ENCODE measurements at places on chromosomes 1 and 21. TPM values are rescaled to one million over a fixed set of nuclear protein-coding genes. Genes with fewer than 3 reads are reported as not detected.

Gene DRAXIN
- 0.03 TPM for total RNA-seq

Gene CTH
- 0.60 TPM for total RNA-seq

Gene TMEM39B
- total RNA-seq, result 7.1 TPM

Gene MARK1
- 17.3 TPM for total RNA-seq

Gene OR2M3
- total RNA-seq, result not detected

Gene TNFRSF14
- 15.7 TPM for total RNA-seq

Gene MEX3A
- total RNA-seq, result 0.24 TPM

Gene TEX38
- not detected for total RNA-seq

Gene CBR3
- 2.5 TPM for total RNA-seq

Gene OLFML3
- 13.8 TPM for total RNA-seq

Gene LCE1D
- not detected for total RNA-seq

Gene OR10J1
- not detected for total RNA-seq

Gene FCRL4
- not detected for total RNA-seq

Measured in Right ventricle myocardium inferior (tissue), 1 donor.